ENCODE measurements at places on chromosomes 11 and 22.

GRCh38 chr11:120719348-120719747 lies 207.8 kb downstream of the GRIK4 start:
- no peak for DNase-seq

DNA sequence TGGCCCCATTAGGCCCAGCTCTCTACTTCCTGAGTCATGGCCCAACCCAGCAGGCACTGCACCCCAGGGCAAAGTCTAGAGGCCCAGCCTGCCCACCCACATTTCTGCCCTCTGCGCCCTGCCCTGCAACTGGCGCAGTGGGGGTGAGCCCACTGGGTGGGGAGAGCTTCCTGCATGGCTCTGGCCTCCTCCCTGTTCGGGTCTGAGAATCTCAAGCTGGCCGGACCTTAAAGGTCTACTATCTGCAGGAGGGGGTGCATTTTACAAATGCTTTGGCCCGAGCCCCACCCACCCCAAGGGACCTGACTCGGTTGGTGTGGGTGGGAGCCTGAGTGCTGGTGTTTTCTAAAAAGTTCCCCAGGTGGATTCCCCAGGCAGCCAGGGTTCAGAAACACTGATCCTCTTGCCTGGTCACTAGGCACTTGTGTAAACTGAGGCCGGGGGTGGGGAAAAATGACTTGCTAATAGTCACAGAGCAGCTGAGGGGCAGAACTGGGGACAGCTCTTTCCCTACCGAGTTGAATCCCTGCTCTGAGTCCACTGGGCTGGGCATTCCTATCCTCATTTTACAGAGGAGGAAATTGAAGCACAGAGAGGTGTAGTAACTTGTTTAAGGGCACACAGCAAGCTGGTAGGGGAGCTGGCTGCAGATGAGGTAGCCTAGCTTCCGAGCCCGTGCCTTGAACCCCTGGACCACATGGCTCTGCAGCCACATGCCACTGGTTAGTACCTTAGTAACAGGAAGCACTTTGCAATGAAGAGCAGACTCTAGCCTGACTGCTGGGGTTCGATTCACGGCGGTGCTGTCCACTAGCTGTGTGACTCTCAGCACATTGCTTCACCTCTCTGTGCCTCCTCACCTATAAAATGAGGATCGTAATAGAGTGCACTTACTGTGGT lies 36.3 kb downstream of the CD82 start:
- DNase-seq: no peak

- no peak for DNase-seq
Observed at GRCh38 chr11:125279676-125280418, 115.3 kb downstream of the PKNOX2 start.

DNA sequence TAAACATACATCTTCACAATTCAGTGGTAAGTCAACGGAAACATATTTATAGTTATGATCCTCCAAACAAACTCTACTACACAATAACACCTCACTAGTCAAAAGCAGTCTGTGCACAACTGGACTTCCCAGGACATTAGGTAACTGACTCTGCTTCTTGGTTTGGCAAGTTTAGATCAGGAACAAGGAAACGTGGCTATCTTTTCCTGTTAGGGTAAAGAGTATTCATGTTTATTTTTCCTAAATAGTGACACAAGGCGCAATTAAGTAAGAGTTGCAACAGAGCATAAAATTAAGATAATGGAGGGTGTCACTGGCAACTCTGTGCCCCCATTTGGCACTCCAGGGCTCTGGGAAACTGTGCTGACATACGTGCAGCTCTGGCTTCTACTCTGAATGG lies 70.2 kb upstream of the TP53AIP1 start:
- no peak for DNase-seq

DNA sequence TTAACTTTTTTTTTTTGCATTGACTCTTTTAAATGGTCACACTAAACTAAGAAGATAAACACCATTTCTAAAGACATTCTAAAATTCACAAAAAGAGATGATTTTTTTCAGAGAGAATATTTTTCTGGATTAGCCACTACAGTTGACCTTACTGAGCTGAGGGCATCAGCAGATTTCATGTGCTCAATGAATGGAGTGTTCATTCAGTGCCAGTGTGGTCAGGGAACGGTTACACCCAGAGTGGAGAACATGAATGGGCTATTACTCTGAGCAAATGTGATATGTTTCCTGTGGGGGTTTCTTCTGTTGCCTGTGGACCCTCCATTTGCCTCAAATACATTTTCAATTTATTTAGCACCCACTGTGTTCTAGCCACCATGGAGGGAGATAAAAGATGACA lies 19.1 kb downstream of the PKNOX2 start:
- DNase-seq: no peak

GRCh38 chr11:88152381-88152780 lies 22.9 kb downstream of the RAB38 start:
- DNase-seq: no peak

- DNase-seq: no peak
Observed at GRCh38 chr11:56909080-56909479, 79.6 kb upstream of the OR5AK2 start.

DNA sequence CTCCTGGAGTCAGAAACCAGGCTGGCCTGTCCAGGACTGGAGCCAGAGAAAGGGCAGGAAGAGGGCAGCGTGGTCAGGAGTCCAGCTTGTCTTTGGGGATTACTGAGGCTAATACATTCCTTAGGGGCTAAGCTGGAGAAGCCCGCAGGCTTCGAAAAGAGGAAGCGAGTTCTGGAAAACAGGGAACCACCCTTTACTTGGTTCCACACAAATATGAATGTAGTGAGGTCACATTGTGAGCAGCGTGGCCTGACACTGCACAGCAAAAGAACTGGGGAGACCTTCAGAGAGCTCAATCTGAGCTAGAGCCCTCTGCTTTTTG lies 132.3 kb downstream of the CEP164 start:
- no peak for DNase-seq

DNA sequence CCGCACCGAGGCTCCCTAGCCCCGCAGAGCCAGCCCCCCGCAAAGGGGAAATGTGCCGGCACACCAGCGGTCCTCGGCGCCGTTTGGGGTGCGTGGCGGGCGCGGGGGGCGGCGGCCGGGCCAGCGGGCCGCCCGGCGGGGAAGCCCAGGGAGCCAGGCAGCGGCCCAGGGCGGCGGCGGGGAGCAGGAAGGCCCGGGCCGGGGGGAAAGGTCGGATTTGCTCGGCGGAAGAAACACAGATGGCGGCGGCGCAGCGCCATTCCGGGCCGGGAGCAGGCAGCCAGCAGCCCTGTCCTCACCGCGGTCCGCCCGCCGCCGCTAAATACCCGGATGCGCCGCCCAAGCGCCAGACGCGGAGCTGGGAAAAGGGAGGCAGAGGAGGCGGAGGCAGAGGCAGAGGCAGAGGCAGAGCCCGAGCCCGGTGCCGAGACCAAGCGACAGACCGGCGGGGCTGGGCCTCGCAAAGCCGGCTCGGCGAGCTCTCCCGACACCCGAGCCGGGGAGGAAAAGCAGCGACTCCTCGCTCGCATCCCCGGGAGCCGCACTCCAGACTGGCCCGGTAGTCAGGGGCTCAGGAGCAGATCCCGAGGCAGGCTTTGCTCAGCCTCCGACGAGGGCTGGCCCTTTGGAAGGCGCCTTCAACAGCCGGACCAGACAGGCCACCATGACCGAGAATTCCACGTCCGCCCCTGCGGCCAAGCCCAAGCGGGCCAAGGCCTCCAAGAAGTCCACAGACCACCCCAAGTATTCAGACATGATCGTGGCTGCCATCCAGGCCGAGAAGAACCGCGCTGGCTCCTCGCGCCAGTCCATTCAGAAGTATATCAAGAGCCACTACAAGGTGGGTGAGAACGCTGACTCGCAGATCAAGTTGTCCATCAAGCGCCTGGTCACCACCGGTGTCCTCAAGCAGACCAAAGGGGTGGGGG lies 2.6 kb upstream of the GCAT start:
- peak; percentile 77 for DNase-seq

DNA sequence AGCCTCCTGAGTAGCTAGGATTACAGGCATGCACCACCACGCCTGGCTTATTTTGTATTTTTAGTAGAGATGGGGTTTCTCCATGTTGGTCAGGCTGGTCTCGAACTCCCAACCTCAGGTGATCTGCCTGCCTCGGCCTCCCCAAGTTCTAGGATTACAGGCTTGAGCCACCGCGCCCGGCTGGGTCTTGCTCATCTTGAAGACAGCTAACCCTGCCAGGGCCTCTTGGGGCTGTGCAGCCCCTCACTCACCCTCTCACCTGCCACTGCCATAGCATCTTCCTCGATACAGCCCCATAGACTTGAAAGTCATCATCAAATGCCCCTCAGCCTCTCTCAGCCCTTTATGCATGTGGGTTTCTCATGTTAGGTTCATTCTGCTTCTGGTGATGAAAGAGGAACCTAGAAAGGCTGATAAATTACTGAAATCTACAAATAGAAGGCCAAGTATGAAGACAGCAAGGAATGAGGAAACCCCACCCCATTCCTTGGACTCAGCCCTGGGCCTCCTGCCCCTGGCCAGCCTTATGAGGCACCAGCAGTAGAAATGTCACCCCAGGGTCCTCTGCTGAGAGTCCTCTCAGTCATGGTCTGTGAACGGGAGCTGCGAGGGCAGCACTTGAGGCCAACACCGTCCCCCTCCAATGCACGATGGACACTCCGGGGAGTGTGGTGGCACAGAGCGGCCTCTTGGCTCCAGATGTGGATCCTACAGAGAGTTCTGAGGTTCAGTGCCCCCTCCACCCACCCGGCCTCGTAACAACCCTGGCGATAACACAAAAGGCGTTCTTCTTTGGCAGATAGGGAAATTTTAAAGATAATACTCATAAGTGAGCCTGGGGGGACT lies 24.8 kb downstream of the SCGB1A1 start:
- DNase-seq: no peak

DNA sequence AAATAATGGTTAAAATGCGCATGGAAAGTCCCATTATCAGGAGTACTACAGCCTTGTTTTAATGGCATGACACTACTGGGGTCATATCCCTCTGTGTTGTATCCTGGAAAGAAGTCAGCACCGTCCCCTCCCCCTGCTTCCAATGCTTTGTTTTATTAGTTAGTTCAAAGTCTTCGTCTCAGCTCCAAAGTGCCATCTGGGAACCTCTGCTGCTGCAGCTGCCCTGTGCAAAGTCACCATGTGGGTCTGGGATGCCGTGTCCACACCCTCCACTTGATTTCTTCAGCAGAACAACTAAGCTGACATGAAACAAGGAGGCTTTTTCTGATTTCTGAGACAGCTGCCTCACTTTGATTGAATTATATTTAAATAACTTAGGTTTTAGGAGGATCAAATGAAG lies 29.5 kb upstream of the NCAM1 start:
- no peak for DNase-seq

GRCh38 chr11:73384872-73385689 lies 8.9 kb downstream of the RELT start:
- DNase-seq: peak; percentile 56

GRCh38 chr11:30568931-30569330 lies 17.2 kb downstream of the MPPED2 start:
- no peak for DNase-seq

- no peak for DNase-seq
Observed at GRCh38 chr22:45911601-45912271, 65.2 kb downstream of the WNT7B start.

- peak; percentile 54 for DNase-seq
Observed at GRCh38 chr22:42648368-42649245, 585 bp downstream of the CYB5R3 start.

GRCh38 chr11:121039971-121040613 lies 16.2 kb downstream of the TBCEL start:
- DNase-seq: no peak

DNA sequence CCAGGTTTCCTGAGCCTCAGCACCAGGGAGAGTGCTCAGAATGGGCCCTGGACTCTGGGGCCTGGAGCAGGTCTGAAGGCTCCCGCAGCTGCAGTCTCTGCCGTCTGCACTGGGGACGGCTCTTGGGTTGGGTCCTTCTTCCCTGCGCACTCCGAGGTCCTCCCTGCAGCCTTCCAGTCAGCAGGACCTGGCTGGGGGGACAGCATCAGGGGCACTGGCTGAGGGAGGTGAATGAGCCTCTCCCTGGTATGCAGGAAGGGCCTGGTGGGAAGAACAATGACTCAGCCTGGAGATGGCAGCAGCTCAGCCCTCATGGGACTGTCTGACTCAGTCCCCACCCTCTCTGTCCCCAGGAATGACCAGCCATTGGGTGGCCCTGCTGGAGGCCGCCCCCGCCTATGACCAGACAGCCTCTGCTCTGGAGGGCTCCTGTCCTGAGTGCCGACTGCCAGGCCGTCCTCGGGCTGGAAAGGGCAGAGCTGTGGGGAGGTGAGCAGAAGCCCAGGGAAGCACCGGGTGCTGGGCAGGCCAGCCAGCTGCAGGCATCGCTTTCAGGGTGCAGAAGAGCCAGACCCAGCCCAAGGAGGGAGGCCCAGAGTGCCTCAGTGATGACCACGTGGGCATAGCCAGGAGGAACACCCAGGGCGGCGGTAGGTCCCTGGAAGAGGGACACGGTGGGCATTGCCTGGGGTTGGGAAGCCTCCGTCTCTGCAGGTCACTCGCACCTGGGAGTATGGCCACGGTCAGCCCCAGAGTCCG lies 455.0 kb downstream of the BRD1 start:
- DNase-seq: no peak

DNA sequence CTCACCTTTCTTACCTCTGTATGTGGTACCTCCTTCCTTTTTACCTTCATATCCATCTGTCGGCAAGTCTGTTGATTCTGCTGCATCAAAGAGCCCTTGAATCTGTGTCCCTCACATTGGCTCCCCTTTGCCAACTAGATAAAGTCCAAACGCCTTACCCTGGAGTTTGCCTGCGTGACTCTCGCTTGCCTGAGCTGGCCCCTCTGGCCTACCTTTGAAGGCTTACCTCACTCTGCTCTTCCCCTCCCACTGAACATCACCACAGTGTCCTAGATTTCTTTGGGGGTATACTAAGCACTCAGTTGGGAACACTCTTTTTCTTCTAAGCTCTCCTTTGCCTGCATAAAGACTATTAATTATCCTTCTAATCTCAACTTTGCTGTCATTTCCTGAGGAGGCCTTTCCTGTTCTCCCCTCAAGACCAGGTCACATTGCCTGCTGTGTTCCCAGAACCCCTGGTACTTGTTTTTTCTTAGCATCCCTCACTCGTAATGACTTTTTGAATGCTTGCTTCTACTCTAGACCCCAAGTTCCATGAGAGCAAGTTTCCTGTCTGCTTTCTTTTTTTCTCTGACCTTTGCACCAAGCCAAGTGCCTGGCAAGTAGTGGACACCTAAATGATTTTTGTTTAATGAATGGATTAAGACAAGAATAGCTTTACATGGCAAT lies 67.8 kb upstream of the ADORA2A start:
- DNase-seq: no peak

GRCh38 chr22:41034706-41035105 lies 57.7 kb upstream of the EP300 start:
- DNase-seq: no peak

All from CD4-positive, alpha-beta T cell treated with Interleukin-10 for 1 hour (primary cell).